ENCODE measurements at places on chromosomes 6 and 20. TPM values are rescaled to one million over a fixed set of nuclear protein-coding genes. Genes with fewer than 3 reads are reported as not detected.
A peak's percentile ranks its signal among the peaks of the same experiment; 100 is the strongest.

- DNase-seq = peak; percentile 52
Observed at GRCh38 chr6:126198631-126199030, 141.3 kb upstream of the CENPW start.

GRCh38 chr20:34753706-34754461 lies 49.7 kb downstream of the TP53INP2 start:
- DNase-seq = no peak

- DNase-seq = no peak
Observed at GRCh38 chr6:146212781-146213180, 183.9 kb downstream of the GRM1 start.

GRCh38 chr20:4060064-4060795 lies 44.9 kb upstream of the RNF24 start:
- DNase-seq = no peak

DNA sequence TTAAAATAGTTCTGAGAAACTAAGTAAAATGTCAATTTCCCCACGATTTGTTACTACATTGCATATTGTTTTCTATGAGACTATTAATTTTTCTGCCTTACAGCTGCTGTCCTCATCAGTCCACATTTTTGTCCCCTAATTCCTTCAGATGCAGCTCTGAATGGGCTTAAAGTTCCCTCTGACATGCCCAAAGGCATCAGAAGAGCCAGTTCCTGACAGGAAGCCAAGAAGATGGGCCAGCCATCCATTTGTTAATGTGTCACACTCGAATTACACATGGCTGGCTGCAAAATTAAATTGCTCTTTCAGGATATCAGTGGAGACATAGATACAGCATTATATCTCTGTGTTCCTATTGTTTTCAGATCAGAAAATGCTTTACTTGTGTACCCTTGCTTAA lies 1223.0 kb downstream of the EPHA7 start:
- DNase-seq = no peak

GRCh38 chr6:25465941-25466340 lies 186.1 kb upstream of the SCGN start:
- no peak for DNase-seq

DNA sequence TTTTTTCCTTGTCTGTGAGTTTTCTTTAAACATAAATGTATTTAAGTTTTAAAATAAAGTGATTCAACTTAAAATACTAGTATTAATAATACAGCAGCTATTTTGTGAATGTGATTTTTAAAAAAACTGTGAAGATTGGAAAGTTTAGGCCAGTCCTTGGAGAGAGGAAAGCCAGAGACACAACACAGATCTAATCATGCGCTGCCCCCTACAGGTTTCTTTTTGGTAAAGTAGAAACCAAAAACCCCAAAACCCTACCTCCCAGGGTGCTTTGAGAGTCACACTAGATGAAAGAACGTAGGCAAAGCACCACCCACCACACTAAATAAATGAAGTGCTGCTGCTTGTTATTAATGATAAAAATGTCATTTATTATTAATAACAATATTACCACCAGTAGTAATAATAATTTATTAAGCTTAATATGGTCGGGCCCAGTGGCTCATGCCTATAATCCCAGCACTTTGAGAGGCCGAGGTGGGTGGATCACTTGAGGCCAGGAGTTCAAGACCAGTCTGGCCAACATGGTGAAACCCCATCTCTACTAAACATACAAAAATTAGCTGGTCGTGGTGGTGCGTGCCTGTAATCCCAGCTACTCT lies 33.7 kb downstream of the SLC9A8 start:
- no peak for DNase-seq

DNA sequence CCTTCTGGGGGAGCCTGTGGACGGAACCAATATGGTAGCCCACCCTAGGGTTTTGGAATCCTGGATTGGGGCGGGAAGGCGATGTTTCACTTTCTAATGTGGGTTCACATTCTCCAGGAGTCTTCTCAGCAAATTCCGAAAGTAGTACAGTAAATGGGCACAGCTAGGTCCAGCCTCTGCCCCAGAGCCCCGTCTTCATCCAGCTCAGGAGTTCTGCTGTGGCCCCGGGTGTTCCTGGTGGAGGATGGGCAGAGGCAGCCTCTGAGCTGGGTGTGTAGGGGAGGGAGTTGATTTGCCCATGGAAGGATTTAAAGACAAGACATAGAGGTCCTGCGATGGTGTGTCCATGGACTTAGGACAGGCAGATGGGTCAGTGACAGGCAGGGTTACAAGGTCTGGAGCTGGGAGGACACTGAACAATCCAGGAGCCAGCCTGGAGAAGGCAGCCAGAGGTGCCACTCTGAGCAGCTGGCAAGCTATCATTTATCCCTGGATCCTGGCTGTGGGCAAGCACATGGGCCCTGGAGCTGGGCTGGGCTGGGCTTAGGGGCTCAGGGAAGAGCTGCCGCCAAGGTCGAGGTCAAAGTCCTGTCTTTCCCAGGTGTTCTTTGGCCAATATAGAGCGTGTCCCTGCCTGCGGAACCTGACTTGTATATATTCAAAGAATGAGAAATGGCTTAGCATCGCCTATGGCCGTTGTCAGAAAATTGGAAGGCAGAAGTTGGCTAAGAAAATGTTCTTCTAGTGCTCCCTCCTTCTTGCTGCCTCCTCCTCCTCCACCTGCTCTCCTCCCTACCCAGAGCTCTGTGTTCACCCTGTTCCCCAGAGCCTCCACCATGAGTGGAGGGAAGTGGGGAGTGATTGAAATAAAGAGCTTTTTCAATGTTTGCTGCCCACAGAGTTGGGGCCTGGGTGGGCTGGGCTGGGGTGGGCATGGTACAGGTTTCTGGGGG lies 6.7 kb downstream of the CLPSL1 start:
- DNase-seq = no peak

GRCh38 chr6:39309942-39310531 lies 4.2 kb downstream of the KCNK17 start:
- DNase-seq = peak; percentile 39

- no peak for DNase-seq
Observed at GRCh38 chr20:17437251-17437650, 93.9 kb downstream of the BFSP1 start.

- DNase-seq = no peak
Observed at GRCh38 chr6:158069800-158070195, 88.1 kb downstream of the SYNJ2 start.

DNA sequence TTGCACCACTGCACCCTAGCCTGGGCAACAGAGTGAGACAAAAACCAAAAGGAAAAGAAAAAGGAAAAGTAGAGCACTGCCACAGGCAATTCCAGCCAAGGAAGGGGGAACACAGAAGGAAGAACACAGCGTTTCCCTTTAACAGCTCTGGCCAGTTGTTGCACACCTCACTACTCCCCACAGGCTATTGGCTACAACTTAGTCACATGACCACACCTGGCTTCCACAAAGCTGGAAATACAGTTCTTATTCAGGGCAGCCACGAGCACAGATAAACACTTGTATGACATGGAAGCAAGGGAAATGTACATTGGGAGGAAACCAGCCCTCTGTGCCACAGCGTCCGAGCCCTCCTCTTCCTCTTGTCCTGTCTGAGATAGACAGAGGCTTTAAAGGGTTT lies 249.0 kb upstream of the JARID2 start:
- no peak for DNase-seq

- no peak for DNase-seq
Observed at GRCh38 chr6:91082311-91082832, 495.5 kb upstream of the MAP3K7 start.

GRCh38 chr20:61968036-61968810 lies 97.5 kb downstream of the TAF4 start:
- DNase-seq = no peak

GRCh38 chr20:29452186-29452585 lies 1805.3 kb upstream of the DEFB115 start:
- no peak for DNase-seq

- DNase-seq = no peak
Observed at GRCh38 chr6:45630314-45630713, 252.6 kb upstream of the SUPT3H start.

DNA sequence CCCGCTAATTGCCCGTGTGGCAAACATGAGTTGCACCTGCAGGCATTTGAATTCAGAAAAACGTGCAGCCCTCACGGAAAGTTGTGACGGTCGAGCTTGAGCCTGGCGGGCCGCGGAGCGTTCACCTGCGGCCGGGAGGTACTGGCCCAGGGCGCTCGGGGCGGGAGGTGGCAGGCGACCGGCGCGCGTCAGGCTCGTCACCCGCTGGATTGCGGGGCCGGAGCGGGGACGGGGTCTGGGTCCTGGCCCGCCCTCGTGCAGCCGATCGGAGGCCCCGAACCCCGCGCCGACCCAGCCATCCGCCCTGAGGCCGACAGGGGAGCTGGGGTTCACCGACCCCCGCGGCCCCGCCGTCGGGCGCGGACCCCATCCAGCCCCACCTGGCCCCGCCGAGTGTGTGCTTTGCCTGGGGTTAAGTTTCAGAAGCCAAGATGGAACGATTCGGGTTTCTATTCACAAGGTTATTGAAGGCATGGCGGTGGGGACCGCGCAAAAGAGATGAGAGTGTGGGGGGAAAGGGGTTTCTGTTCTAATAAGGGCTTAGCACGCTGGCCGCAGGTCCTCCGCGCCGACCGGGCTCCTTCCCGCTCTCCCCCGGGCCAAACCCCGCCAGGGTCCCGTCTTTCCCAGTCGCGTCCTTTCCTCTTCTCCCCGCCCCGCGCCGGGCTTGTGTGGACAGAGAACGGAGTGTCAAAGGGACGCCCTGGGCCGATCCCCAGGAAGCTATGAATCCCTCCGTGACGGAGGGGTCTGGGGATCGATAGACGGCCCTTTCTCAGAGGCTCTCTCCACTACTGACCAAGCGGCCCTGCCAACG lies 1.6 kb upstream of the HEY2 start:
- DNase-seq = no peak

- no peak for DNase-seq
Observed at GRCh38 chr6:11066505-11067347, 22.6 kb upstream of the ELOVL2 start.

GRCh38 chr6:107936162-107936909 lies 21.7 kb downstream of the SEC63 start:
- no peak for DNase-seq

DNA sequence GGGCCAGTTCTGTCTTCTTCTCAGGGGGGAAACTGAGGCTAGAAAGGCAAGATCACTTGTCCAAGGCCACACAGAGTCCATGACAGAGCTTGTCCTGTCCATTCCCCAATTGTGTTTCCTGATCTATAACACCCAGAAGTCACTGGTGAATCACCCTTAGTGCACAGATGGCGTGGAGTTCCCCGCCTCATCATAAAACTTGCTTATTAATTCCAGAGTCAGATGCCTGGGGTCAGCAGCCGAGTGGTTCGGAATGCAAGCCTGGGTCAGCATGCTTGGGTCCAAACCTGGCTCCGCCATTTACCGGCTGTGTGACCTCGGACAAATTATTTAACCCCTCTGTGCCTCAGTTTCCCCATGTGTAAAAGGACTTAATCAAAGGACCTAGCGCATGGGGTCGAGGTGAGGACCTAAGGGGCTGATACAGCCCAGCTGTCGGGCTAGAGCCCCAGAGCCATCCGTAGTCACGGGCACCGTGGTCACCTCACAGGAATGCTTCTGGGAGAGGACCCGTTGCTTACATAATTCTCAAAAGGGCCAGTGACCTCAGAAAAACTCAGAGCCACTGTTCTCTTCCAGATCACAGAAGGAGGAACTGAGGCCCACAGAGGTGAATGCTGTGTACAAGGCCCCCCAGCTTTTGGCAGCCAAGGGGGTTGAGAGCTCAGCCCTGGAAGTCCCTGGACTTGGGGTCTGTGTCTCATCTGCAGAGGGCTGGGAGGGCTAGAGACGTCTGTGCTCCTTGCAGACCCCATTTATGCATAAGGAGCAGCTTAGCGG lies 1.4 kb upstream of the ZBP1 start:
- DNase-seq = no peak

GRCh38 chr6:99507648-99508047 lies 7.6 kb downstream of the USP45 start:
- DNase-seq = no peak

- DNase-seq = no peak
Observed at GRCh38 chr20:62025394-62025793, 40.3 kb downstream of the TAF4 start.

- DNase-seq = no peak
Observed at GRCh38 chr6:390914-391558, 516 bp upstream of the IRF4 start.

GRCh38 chr6:402901-403658 lies 11.5 kb downstream of the IRF4 start:
- DNase-seq = no peak

GRCh38 chr6:52734072-52734471 lies 29.2 kb downstream of the GSTA2 start:
- DNase-seq = no peak

DNA sequence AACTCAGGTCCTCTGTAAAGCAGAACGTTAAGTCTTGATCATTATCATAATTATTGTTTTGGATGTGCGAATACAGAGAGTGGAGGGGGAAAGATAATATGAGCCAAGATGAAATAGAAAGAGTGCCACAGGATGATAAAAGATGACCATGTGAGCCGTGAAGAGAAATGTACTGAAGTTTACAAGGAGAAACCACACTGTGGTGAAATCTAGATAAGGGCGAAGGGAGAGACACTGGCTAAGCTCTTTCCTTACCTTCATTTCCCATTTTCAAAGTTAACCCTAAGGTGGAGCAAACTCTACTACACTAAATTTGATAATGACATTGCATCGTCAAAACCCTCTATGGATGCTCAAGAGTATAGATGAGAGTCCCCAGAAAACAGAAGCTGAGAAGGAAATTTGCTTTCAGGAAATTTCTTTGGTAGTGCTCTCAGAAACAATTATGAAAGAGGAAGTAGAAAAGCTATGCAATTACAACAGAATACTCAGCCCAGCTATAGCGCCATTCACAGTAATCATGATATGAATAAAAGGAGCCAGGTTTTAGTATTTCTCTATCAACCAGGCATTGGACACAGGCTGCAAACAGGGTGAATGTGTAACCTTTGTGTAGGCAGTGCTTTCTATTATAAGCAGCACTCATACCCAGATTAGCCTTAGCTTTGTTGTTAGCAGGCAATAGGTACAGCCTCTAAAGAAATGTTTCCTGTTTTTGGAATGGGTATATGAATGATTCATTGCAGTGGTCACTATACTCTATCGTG lies 1080.7 kb downstream of the GRIK2 start:
- no peak for DNase-seq

- DNase-seq = no peak
Observed at GRCh38 chr6:149254253-149254652, 63.3 kb upstream of the TAB2 start.

DNA sequence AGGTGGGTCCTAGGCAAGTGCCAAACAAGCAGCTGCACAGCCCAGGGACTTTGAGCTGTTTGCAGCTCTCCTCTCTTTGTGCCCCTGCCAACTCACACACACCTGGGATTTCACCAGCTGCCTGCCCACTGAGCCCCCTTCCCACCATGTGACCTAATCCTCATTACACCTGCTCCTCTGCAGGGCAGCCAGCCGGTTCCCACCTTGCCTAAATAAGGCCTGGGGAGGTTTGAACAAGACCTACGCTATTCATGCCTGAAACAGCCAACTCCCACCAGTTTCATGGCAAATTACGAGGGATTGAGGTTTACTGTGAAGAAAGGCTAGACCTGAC lies 92.6 kb upstream of the SOX4 start:
- no peak for DNase-seq

- no peak for DNase-seq
Observed at GRCh38 chr20:49542514-49542991, 25.4 kb downstream of the PTGIS start.

SNRPB2 gene
- 87.7 TPM for polyA plus RNA-seq

TXLNB gene
- 1.7 TPM for polyA plus RNA-seq

DUSP15 gene
- polyA plus RNA-seq = 16.0 TPM

PXDC1 gene
- 18.1 TPM for polyA plus RNA-seq

OR2J3 gene
- not detected for polyA plus RNA-seq

TP53INP2 gene
- polyA plus RNA-seq = 9.1 TPM

DDO gene
- polyA plus RNA-seq = 1.1 TPM

TREML2 gene
- polyA plus RNA-seq = 0.14 TPM

RIPOR3 gene
- polyA plus RNA-seq = 8.9 TPM

DXO gene
- 37.5 TPM for polyA plus RNA-seq

OLIG3 gene
- not detected for polyA plus RNA-seq

CRISP2 gene
- not detected for polyA plus RNA-seq

Measured in left renal pelvis (tissue), 4 donors.